ENCODE measurements at places on chromosomes 2 and 18. TPM values are rescaled to one million over a fixed set of nuclear protein-coding genes. Genes with fewer than 3 reads are reported as not detected.

PSMA8 gene
- not detected for total RNA-seq

ATP6V1B1 gene
- 73.2 TPM for total RNA-seq

METTL8 gene
- 9.3 TPM for total RNA-seq

EPHA4 gene
- total RNA-seq, result 74.2 TPM

GNAL gene
- 1.8 TPM for total RNA-seq

SERPINB3 gene
- not detected for total RNA-seq

RTN4 gene
- 240 TPM for total RNA-seq

MC5R gene
- 0.47 TPM for total RNA-seq

CYS1 gene
- total RNA-seq, result 151 TPM

VWC2L gene
- total RNA-seq, result 0.35 TPM

SLC16A14 gene
- total RNA-seq, result 10.1 TPM

TACR1 gene
- 0.82 TPM for total RNA-seq

DLX1 gene
- total RNA-seq, result 0.23 TPM

IL1R1 gene
- 18.5 TPM for total RNA-seq

ANKRD36B gene
- 75.7 TPM for total RNA-seq

TXNDC2 gene
- not detected for total RNA-seq

MIB1 gene
- 53.2 TPM for total RNA-seq

CNGA3 gene
- not detected for total RNA-seq

SSB gene
- total RNA-seq, result 64.9 TPM

ORC2 gene
- 18.7 TPM for total RNA-seq

LAMA3 gene
- 2.3 TPM for total RNA-seq

EIF2AK2 gene
- 34.8 TPM for total RNA-seq

ICA1L gene
- total RNA-seq, result 20.7 TPM

ANKRD36C gene
- total RNA-seq, result 111 TPM

NEU2 gene
- not detected for total RNA-seq

STARD7 gene
- 160 TPM for total RNA-seq

C2orf78 gene
- total RNA-seq, result not detected

GALR1 gene
- total RNA-seq, result 0.12 TPM

SEH1L gene
- 33.4 TPM for total RNA-seq

DNAJC5G gene
- 0.12 TPM for total RNA-seq

CIB4 gene
- 0.29 TPM for total RNA-seq

SOX11 gene
- 14.9 TPM for total RNA-seq

ERBB4 gene
- 104 TPM for total RNA-seq

DIS3L2 gene
- 36.2 TPM for total RNA-seq

OXER1 gene
- 8.1 TPM for total RNA-seq

Data from metanephros (tissue), 2 donors.